ENCODE measurements at places on chromosomes 3 and 15.

GRCh38 chr15:73175382-73175781 is 123.1 kb downstream of the NEO1 start:
- DNase-seq = no peak

- DNase-seq = no peak
Observed at GRCh38 chr3:169815590-169816150, 3.0 kb upstream of the LRRC34 start.

DNA sequence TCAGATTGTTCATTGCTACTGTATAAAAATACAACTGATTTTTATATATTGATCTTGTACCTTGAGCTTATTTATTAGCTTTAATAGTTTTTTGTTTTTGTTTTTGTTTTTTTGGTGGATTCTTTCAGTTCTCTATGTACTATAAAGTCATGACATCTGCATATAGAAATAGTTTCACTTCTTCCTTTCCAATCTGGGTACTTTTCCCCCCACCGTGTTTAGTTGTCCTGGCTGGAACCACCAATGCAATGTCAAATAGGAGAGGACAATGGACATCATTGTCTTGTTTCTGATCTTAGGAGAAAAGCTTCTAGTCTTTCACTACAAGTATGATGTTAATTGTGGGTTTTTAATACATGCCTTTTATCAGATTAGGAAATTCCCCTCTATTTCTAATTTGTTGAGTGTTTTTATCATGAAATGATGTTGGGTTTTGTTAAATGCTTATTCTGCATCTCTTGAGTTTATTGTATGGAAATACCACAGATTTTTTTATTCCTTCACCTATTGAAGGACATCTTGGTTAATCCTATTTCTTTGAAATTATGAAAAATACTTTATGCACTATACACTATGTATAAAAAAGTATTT is 2.8 kb upstream of the XCR1 start:
- no peak for DNase-seq

DNA sequence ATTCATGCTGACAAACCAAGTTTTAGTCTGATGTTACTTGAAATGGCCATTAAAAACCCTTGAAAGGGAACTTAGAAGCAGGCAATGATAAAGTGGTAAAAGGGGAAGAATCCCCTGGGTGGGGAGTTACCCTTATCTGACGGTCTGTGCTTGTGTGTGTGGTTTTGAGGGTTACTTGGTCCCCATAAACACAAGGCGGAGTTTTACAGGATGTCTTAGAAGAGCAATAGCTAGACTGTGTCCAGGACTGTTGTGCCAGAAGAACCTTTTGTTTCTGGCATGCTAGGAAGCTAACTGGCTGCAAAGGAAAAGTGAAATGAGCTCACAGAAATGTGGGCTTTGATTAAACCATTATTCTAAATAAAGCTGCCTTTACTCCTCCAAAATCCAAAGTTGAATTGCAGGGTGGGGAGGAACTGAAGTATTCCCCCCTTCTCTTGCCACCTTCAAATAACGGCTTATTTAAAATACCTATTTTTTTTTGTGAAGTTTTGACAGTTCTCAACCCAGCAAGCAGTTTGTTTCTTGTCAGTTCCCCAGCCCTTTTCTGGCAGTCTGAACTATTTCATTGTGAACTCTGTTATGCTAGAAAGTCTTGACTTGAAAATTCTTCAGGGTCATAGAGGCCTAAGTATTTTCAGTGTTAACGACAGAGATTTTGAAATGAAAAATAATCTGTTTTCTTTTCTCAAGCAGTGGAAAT is 443.5 kb downstream of the OTOL1 start:
- no peak for DNase-seq

- DNase-seq = no peak
Observed at GRCh38 chr3:40511031-40511718, 5.3 kb downstream of the ZNF620 start.

DNA sequence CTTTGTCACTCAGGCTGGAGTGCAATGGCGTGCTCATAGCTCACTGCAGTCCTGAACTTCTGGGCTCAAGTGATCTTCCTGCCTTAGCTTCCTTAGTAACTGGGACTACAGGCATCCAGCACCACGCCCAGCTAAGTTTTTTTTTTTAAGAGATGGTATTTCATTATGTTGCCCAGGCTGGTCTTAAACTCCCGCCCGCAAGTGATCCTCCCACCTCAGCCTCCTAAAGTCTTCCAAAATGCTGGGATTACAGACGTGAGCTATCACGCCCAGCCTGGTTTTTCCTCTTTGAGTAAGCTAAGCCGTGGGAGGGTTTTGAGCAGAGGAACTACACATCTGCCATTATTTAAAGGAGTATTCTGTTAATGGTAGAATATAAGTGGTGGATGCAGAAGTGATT is 7.4 kb upstream of the LRRFIP2 start:
- DNase-seq = no peak

GRCh38 chr3:11634081-11634635 is 9.6 kb downstream of the VGLL4 start:
- no peak for DNase-seq

- DNase-seq = no peak
Observed at GRCh38 chr3:189331002-189331418, 159.2 kb downstream of the TPRG1 start.

DNA sequence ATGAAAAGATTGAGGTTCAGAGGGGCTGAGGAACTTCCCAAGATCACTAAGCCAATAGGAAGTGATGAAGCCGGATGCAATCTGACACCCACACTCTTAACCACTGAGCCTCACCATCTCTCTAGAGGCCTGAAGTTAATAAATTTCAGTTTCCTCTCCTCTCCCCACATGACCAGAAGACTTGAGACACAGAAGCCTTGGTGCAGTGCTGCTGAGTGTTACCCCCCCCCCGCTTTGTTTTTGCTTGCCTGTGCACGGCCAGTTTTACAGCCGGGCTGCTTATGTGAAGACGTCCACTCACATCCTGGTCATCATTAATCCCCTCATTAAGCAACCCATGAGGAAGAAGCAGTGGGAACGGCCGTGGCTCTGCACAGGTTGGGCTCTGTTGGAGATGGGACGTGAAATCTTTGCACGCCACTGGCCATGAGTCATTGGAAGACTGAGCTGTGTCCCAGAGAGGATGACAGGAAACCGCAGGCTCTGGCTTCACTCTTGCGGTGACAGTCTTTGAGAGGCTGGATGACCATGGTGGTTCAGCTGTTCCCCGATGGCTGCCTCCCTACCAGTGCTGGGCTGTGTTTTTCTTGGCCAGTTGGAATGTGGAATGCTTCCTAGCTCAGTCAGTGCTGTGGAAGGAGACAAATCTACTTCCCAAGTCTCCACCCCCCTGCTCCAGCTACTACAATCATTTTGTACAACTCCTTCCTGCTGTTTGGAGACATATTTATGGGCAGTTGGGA is 232.6 kb upstream of the LRTM1 start:
- no peak for DNase-seq

DNA sequence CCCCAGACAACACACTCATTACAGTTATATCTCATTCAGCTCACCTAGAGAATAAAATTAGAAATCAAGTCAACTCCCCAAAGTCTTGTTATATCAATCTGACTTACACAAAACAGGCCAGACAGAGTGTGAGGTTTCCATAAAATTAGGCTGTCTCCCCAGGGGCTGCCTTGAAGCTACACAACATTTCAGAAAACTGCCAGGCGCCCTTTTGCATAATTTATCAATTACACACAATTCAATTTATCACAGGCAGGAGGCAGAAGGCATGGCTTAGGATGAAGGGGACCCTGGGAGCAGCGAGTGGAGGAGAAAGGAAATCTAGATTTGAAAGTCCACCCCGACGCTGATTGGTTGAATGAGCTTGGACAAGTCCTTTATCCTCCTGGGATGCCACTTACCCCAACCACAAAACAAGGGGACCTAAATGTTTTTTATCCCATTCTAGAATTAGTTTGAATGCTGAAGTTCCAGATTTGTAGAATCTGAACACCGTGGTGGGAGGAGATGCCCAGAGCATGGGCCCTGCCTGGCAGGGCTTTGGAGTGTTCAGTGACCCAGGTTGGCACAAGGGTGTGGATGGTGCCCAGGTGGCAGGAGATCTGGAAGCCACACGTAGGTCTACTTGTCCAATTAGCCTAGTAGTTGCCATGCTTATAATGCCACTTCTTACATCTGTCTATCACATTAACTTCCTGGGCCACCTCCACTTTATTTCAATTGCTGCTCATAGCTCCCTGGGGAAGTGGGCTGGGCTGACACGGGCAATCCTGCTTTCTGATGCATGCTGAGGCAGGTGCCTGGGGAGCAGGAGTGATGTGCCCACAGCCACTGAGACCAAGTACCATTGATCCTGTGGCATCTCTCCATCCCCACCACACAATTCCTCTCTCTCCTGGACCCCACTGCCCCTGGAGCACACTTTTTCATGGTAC is 119.8 kb upstream of the TLE3 start:
- DNase-seq = no peak
